ENCODE measurements at places on chromosomes 11 and 22.

- no peak for DNase-seq
Measured at GRCh38 chr11:121523581-121524232, 70.9 kb upstream of the SORL1-AS1 start.

DNA sequence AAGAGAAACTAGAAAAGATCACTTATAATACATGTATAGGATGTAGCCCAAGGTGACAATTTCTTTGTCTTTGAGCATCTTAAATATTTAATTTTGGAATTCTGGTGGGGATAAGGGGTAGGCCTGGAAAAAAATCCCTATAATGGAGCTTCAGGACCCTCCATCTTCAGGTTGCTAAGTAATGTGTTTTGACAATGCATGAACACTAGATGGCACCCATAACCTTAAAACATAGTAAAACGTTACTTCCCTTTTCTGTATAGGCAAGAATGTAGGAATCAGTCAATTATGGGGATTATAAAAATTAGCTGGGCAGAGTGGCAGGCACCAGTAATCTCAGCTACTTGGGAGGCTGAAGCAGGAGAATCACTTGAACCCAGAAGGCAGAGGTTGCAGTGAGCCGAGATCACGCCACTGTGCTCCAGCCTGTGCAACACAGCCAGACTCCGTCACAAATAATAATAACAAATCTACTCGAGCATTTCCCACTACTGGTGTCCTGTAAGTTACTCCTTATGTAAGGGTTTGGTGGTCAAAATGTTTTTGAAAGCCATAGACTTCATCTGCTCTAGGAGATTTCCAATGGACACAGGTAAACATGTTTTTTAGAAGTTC lies 541.9 kb upstream of the CCDC90B start:
- peak; percentile 56 for DNase-seq

DNA sequence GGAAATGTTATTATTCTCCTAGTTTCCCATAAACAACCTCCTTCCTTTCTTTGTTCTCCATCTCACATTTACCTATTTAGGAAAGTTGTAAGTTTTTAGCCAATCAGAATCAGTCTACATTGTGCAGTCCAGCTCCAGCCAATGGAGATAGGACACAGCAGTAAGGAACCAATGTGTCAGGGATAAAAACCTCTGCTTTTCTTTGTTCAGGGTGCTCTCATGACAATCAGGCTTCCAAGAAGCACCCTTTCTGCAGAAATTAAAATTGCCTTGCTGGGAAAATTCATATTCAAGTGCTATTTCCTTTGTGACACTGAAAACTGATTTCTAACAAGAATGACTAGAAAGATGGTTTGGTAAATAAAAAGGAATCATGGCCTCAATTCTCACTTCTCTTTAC lies 14.6 kb downstream of the SCGB2A1 start:
- peak; percentile 6 for DNase-seq

- no peak for DNase-seq
Measured at GRCh38 chr11:12415342-12415966, 38.1 kb downstream of the PARVA start.

GRCh38 chr22:37259540-37260029 lies 15.5 kb upstream of the RAC2 start:
- peak; percentile 56 for DNase-seq

DNA sequence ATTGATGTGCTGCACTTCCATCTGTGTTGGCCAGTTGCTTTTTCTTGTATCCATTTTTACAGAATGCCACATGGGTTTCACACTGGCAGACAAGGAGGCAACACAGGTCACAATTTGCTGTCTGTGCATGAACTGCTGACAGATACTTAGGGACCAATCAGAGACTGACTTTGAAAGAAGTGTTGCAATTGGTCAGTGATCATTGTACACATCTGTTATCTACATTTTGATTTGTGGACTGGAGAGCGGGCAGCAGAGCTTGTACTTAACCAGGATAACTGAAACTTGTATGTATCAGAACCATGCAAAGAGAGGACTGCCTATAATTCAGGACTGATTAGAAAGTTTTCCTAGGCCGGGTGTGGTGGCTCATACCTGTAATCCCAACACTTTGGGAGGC lies 21.8 kb downstream of the PRR5 start:
- peak; percentile 34 for DNase-seq

All from fibroblast of skin of right quadriceps (primary cell).